CD4-positive, alpha-beta T cell (primary cell): ENCODE measurements at places on chromosomes 2 and 18.

GRCh38 chr2:158756331-158756730 lies 38.8 kb upstream of the DAPL1 start:
- DNase-seq: no peak

- peak; percentile 30 for DNase-seq
Observed at GRCh38 chr2:74554820-74555531, 456 bp downstream of the DOK1 start.

GRCh38 chr18:34918856-34919255 lies 122.4 kb upstream of the MAPRE2 start:
- DNase-seq: no peak

- DNase-seq: no peak
Observed at GRCh38 chr2:58834404-58834803, 593.3 kb upstream of the FANCL start.

DNA sequence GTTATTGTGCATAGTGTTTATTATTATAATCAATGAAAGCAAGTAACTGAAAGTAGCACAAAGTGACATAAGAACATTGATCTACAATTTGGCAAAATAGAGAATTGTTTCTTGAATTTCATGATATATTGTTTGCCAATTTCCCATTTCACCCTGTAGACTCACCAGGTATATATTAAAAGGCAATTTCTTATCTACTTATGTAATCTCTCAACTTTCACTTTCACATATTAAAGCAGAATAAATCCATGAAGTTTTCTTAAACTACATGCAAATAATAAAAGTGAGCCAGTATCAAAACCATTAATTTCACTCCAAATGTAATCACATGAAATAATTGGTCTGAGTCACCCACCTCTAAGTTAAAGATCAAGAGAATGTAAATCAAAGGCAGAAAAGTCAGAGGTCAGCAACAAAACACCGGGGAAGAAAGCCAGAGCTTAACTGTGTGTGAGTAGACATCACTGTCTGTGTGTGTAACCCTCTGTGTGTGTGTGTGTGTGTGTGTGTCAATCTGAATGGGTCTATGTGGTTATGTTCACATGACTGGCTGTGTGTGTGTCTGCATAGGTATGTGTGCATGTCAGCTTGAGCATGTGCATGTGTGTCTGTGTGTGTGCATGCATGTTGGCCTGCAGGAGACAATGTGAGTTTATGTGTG lies 44.1 kb downstream of the ZNF385B start:
- DNase-seq: no peak

- DNase-seq: no peak
Observed at GRCh38 chr18:25351280-25351775, 638 bp downstream of the ZNF521 start.

DNA sequence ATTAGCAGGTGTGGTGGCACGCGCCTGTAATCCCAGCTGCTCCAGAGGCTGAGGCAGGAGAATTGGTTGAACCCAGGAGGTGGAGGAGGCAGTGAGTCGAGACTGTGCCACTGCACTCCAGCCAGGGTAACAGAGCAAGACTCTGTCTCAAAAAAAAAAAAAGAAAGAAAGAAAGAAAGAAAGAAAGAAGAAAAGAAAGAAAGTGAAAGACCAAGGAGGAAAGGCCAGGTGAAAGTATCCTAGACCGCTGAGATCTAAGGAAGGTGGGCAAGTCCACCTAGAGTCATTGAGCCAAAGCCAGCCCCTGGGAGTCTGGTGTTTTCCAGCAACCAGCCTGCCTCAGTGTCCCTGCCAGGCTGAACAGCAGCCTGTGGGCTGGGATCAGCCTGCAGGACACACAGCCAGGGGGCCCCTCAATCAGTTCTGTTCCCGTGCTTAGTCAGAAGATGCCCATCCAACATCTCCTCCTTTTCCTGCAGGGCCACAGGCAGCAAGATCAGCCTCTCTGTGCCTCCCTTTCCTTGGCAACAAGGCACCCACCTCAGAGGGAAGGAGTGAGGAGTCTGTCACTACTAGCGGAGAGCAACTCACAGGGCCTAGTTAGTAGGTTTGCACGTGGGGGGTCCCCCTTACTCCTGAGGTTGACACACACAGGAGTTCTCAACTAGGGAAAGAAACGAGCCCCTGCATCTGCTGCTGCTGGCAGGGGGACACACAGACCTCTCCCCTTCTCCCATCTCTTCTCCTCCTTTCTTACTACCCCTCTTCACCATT lies 64.1 kb downstream of the SMAD7 start:
- DNase-seq: no peak

DNA sequence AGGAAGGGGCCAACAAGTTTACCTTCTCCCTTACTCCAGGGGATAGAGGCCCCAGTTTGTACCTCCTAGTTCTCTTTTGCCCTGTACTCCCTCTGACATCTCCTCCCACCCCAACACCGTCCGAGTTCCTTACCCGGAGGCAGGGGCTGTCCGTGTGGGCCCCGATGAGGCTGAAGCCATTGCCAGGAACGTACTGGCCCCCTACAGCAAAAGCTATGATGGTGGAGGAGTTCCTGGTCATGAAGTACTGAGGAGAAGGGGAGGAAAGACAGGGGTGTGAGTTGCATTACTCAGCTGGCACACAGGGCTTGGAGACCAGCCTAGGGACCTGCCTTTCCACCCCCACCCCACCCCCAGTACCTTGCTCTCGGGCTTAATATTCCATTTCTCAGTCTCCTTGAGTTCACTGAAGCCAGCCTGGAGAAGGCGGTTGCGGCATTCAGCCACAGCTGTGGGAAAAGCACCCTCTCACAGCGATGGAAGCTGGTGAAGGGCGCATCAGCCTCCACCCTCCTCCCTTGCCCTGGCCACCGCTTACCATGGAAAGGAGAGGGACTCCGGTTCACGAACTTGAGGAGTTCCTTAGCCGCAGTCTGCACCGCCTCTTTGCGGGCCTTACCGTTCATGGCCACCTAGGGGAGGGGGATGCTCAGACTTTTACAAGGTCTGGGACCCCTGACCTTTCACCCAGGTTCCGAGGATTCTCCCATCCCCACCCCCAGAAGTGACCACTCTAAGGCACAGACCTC lies 1.0 kb downstream of the DNPEP start:
- DNase-seq: no peak

GRCh38 chr18:9068346-9068745 lies 34.2 kb upstream of the NDUFV2 start:
- DNase-seq: no peak

- DNase-seq: peak; percentile 30
Observed at GRCh38 chr2:224038049-224038829, 847 bp downstream of the SERPINE2 start.

GRCh38 chr2:24929230-24929629 lies 9.2 kb upstream of the ADCY3 start:
- DNase-seq: no peak

- DNase-seq: no peak
Observed at GRCh38 chr18:8469544-8470130, 139.6 kb upstream of the RAB12 start.

DNA sequence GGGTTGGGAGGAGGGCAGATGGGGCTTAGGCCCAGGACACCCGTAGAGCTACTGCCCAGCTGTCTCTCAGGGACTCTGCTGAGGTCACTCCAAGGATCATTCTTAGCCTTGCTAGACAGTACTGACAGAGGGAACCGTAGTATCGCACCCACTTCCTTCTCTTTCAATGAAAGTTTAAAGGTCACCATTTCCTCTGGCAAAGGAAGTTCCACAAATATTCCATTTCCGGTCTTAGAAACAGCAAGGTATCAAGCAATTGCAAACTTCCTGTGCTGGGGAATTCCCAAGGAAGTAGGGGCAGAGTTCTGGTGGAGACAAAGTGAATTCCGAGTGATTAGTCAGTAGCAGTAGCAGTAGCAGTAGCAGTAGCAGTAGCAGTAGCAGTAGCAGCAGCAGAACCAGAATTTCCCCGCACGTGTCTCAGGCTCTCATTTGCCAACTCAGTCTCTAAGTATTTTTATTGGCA lies 24.7 kb downstream of the IL1B start:
- DNase-seq: no peak

DNA sequence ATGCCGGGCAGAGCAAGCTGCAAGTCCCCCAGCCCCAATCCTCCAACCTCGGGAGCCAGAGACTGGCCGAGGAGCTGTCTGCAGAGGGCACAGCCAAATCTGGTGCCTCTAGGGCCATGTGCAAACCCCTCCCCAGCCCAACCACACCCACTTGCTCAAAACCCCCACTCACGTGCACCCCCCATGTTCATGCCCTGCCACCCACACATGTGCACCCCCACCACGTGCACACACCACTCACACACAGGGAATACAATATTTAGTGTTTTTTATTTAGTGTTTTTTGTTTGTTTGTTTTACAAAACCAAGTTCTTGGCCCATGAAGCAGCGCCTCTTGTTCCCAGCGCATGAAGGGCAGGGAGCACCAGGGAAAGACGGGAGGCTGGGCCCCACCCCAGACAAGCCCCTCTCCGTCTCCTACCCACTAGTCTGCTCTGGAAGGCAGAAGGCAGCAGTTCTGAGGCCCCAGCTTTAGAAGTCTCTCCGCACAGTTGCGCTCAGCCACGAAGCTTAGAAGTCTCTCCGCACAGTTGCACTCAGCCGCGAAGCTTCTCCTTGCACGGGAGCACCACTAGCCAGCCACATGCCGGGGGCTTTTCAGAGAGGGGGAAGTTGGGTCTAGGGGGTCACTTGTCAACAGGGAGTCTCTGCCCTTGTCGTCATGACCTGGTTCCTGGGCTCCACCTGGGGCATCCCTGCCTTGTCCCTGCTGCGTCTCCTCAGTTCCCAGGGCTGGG lies 276.1 kb upstream of the HDAC4 start:
- DNase-seq: no peak

DNA sequence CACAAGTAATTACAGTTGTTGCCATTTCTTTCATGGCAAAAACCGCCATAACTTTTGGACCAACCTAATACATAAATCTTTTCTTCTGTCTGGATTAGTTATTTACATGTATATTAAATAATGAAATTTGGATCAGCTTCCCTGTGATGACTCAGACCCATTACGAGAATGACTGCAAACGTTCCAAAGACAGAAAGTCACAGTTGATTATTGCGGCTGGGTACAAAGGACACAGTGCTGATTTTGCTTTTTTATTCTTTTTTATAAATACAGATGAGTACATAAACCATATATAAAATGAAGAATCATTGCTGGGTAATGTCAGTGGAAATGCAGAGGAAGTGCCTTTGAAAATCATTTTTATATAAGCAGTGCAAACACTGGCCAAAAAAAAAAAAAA lies 126.2 kb downstream of the TWIST2 start:
- DNase-seq: no peak

DNA sequence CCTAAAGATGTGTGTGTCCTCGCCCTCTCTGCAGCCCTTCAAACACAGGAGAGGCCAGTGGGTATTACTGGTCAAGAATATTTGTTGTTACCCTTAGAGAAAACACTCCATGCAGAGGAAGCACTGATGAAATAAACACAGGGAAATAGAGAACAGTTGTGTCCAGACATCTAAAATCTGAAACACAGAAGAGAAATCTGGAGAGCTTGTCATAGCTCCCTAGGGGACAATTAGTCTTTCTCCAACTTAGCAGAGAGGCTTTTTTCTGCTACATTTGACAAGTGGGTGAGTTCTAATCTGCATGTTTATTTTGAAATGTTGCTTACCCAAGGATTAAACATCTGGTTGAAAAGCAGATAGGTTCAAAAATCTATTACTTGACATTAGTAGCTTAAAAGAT lies 190.1 kb downstream of the CTNNA2 start:
- DNase-seq: no peak

- no peak for DNase-seq
Observed at GRCh38 chr2:111100087-111100764, 20.5 kb upstream of the BCL2L11 start.

GRCh38 chr2:172995323-172996244 lies 80.1 kb upstream of the MAP3K20 start:
- no peak for DNase-seq

GRCh38 chr2:109067631-109068125 lies 61.3 kb upstream of the SH3RF3 start:
- no peak for DNase-seq

DNA sequence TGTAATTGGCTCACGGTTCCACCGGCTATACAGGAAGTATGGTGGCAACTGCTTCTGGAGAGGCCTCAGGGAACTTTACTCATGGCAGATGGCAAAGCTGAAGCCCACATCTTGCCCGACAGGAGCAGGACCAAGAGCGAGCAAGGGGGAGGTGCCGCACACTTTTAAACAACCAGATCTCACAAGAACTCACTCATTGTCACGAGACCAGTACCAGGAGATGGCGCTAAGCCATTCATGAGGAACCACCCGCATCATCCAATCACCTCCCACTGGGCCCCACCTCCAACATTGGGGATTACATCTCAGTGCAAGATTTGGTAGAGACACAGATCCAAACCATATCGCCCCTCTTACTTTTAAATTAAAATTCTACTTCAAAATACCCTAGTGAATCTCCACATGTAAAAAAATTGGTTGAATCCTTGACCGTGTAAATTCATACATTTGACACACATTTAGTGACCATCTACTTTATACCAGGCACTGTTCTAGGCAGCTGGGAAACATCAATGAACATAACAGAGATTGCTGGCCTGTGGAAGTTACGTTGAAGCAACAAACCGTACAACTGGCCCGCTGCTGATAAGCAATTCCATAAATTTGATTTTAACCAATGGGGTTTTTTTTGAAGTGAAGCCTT lies 87.6 kb downstream of the ALPK2 start:
- DNase-seq: no peak

DNA sequence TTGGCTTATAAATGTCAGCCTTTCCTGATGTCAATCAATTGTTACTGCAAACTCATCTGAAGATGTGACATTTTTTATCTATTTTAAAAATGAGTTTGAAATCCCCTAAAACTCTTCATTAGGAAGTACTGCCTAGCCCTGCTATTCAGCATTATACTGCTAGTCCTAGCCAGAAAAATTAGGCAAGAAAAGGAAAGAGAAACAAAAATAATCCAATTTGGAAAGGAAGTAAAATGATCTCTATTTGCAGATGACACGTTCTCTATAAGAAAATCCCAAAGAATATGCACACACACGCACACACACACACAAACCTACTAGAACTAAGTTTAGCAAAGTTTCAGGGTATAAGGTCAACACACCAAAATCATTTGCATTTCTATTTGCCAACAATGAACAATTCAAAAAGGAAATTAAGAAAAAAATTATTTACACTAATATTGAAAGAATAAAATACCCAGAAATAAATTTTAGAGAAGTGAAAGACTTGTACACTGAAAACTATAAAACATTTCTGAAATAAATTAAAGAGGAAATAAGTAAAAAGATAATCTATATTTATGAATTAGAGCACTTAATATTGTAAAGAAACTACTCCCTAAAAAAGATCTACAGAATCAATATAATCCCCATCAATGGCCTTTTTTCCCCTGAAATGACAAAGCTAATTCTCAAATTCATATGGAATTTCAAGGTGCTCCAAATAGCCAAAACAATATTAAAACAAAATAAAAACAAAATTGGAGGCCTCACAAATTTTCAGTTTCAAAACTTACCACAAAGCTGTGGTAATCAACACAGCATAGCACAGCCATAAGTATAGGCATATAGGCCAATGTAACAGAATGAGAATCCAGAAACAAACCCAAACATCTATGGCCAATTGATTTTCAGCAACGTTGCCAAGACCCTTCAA lies 433.7 kb upstream of the TRIB2 start:
- no peak for DNase-seq

DNA sequence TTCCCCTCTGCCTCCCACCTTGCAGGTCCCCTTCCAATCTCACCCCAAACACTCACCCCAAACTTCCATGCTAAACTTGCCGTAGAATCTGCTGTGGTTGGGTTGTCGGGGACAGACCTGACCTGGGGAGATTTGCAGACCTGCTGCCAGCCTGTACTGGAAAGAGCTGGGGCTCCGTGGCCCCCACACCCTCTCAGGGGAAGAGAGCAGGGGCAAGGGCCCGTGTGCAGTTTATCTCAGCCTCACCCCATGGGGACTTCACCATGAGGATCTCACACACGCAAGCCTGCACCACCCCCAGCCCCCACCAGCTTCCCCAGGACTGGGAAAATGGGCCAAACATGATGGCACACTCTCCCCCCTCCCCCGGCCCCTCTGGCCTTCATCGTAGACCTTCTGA lies 30.7 kb downstream of the KCNIP3 start:
- DNase-seq: no peak
